ENCODE measurements at places on chromosomes 2 and 18.

- DNase-seq = no peak
These were observed 299.0 kb downstream of the FBXO15 start for GRCh38 chr18:73848656-73849055.

GRCh38 chr2:44596537-44597320 is 235.0 kb downstream of the CAMKMT start:
- no peak for DNase-seq

DNA sequence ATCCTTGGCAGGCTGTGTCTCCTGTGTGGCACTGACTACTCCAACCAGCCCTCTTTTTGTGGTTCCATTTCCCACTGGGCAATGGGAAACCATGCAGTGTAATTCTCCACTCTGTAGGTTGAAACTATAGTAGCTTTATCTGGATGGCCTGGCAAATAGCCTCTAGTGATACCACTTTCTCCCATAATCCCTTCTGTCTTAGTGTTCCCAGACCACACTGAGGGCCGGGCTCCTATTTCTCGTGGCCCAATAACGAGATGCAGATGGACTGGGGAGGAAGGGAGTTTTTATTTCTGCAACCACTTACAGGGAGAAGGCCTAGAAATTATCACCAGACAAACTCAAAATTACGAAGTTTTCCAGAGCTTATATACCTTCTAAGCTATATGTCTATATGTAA is 24.7 kb downstream of the SKA1 start:
- no peak for DNase-seq

DNA sequence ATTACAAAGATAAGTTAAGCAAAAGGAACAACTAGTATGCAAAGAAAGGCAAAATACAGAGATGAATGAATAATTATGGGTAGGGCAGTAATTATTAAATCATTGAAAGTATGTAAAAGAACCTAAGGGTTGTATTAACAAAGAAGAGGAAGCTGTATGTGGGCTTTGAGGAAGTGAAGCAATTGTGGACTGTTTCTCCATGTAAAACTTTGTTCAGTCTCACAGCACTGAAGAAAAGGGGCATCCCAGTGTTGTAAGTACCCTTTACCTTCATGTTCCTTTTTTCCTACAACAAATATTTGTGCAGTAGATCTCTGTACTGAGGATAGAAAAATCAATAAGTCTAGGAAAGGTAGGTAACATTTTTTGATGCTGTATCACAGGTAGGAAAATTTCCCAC is 388.7 kb upstream of the NRP2 start:
- DNase-seq = no peak

DNA sequence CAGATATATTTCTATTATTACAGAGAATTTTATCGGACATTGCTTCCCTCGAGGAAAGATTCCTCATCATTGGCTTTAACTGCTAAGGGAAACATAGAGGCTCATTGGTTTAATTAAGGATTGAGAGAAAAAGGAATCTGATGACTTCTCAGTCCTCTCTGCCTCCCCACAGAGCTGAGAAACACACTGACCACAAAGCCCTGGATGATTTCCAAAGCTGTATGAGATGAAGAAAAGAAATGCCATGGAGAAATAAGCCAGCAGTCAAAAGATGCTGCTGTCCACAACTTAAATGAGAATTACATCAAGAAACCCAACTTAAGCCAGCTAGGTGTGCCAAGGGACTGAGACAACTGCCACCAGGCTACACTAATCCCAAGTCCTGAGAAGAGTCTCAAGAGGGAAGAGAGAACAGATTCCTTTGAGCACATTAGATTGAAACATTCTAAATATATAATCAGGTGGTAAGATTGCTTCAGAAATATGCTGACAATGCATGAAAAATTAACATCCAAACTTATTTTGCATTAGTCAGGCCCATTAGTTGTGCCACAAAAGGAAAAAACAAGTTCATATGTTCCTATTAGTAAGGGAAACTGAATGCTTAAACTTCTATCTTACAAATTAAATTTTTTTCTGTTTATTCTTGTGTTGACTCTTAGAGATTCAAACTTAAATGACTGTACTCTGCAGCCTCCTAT is 308.1 kb upstream of the CYRIA start:
- no peak for DNase-seq

- DNase-seq = no peak
These were observed 70.0 kb upstream of the ATIC start for GRCh38 chr2:215241791-215242305.

DNA sequence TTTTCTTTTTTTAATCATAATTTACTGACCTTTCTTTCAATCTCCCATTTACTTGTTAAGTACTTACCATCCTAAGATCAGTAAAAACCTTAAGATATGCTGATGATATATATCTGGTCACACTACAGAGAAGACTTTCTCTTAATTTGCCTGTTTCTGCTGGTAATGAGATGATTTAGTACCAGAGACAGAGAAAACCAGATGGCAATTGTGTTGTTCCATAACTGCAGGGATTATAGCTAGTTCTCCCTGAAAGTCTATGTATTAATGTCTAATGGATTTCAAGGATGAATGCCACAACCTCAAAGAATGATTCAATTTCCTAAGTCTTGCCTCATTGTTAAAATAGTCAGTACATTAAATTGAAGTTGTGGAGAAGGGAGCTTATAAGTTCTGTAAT is 40.3 kb downstream of the SNTG2 start:
- DNase-seq = no peak

DNA sequence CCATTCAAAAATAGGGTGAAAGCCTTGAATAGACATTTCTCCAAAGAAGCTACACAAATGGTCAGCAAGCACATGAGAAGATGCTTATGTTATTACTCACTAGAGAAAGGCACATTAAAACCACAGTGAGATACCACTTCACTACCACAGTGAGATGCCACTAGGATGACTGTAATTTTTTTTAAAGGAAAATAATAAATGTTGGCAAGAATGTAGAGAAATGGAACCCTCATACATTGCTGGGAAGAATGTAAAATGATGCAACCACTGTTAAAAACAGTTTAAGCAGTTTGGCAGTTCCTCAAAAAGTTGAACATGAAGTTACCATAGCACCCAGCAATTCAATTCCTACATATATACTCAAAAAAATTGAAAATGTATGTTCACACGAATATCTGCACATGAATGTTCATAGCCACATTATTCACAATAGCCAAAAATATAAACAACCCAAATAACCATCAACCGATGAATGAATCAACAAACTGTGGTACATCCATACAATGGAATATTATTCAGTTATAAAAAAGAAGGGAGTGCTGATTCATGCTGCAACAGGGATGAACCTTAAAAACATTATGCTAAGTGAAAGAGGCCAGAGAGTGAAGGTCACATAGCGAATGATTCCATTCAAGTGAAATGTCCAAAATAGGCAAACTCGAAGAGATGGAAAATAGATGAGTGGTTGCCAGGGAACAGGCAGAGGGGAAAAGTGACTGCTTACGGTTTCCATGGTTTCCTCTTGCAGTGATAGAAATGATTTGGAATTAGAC is 156.2 kb upstream of the NDUFV2 start:
- no peak for DNase-seq

DNA sequence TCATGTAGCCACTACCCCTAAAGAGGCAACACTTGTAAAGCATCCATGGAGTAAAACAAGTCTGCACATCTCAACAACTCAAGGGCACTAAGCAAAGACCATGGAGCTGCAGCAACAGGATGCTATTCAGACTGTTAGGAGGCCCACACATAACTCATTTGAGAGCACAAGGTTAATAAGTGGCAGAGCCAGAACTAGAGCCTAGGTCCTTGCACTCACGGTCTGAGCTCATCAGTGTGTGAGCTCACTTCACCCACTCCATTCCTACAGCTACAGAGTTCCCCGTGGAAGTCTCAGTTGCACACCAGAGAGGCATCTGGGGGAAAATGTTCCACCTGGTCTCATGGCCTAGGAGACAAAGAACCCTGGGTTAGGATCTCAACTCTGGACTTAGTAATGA is 35.0 kb downstream of the TTC32 start:
- DNase-seq = no peak

- no peak for DNase-seq
These were observed 47.7 kb downstream of the ZNF516 start for GRCh38 chr18:76447258-76447890.

GRCh38 chr18:38790303-38790702 is 1224.7 kb upstream of the CELF4 start:
- DNase-seq = no peak

GRCh38 chr18:24500217-24500616 is 39.8 kb downstream of the HRH4 start:
- DNase-seq = no peak

DNA sequence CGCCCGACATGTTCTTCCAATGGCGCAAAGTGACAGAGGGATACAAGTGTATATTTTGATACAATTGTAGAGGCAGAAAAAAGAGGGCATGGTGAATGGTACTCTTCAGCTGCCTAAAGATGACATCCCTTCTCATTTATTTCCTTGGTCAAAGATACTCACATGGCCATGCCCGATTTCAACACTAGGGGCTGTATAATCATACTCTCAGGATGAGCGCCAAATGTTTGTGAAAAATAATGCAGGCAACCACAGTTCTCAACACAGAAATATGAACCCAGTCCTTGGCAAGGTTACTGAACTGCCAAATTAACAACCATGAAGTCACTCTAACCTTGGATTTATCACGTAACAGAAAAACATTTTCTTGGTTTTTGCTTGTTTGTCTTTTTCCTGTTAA is 204.4 kb downstream of the CCDC102B start:
- DNase-seq = no peak

DNA sequence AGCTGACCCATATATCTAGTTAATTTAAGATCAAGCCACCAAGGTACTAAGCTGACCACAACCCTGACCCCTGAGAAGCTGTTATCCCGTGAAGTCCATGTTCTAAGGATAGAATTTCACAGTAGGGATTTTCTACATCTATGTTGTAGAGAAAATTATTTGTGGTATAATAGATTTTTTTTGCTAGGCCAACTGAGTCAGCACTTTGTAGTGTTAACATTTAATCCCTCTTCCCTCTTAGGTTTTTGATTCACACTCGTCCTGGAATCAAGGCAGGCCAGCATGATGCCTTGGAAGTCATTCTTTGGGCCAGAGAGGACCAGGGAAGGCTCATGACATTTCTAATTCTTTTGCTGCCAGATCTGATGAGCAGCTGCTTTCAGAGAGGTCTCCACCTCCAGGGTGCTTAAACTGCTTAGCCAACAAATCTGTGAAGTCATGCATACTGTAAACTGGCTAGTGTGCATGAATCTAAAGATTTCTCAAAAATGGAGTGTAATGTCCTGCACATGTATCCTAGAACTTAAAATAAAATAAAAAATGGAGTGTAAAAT is 102.5 kb downstream of the RBM43 start:
- no peak for DNase-seq

DNA sequence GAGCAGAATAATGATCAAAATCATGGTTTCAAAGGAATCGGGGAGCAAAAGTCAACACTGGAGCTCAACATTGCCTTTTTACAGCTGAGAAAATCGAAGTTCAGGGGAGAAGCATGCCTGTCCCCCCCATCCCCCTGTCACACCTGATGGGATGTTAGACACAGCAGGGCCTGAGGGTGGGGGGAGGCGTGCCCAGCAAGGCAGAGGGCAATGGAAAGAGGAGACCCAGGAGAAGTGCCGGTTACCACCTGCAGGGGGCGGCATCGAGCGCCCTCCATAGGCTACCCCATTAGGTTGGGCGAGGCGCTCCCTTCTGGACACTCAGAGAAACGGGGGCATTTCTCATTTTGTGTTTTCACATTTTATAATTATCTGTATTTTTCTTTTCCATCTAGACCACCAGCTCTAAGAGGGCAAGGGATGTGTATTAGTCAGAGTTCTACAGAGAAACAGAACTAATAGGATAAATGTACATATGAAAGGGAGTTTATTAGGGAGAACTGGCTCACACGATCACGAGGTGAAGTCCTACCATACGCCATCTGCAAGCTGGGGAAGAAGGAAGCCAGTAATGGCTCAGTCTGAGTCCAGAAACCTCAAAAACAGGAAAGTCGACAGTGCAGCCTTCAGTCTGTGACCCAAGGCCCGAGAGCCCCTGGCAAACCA is 271.3 kb downstream of the LRATD1 start:
- DNase-seq = no peak

GRCh38 chr2:12624905-12625598 is 91.7 kb upstream of the TRIB2 start:
- no peak for DNase-seq

DNA sequence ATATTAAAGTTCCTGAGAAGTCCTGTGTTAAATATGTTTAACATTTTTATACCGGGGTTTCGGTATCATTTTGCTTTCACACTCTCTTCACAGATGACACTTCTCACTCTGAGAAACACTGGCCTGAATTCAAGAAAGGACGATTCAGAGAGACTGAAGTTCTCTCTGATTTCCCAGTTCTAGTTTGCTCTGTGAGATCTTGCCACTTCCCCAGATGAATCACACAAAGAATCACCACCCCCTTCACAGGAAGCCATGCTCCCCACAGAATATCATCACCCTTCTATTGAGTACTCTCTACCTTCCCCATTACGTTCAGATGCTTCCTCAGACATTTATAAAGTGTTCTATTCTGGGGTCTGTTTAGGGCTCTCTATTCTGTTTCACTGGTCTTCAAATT is 16.1 kb upstream of the CD207 start:
- no peak for DNase-seq

GRCh38 chr18:59715445-59715844 is 18.2 kb upstream of the CCBE1 start:
- no peak for DNase-seq

DNA sequence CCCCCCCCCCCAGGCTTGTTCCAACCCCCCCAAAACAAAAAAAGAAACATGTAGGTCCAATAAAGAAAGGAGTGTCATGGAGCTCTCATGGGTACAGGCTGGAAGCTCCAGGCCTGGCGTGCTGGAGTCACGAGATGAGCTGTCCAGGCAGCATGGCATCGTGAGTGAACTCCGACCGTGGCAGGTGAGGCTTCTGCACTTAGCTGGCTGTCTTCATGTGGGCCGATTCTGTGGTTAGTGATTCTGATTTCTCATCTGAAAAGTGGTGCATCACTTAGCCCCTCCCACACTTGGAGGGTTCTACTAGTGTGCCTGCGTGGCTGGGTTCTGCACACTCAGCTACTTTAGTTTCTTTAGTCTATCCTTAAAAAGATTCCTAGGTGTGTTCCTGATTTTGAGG is 126.4 kb upstream of the MGAT5 start:
- DNase-seq = no peak

All from urinary bladder (tissue), 4 donors.